ENCODE measurements at places on chromosomes 7 and 10.

DNA sequence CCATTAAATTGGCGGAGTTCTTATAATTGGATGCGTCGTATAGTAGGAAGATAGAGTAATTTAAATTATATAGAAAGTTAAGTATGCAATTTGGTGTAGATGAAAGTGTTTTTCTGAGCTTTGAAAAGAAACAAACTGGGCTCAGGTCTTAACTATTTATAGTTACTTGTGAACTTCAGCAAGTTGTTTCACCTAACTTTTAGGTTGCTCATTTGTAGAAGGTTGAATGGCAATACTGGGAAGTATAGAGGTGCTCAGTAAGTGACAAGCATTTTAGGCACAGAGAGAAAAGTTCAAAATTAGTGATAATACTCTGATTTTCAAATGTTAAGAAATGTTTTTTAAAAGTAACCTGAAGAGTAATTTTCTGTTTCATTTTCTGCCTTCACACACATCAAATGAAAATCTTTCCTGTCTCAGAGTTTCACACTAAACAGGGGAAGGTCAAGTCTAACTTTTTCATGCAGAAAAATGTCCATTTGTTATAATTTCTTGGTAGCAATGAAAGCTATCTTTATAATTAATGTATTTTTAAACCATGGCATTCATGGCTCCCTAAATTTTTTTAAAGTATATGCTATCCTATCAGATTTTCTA is 146.5 kb downstream of the PHF14 start:
- DNase-seq: no peak

- DNase-seq: no peak
These were observed 770.1 kb upstream of the CELF2 start for GRCh38 chr10:10247585-10247984.

DNA sequence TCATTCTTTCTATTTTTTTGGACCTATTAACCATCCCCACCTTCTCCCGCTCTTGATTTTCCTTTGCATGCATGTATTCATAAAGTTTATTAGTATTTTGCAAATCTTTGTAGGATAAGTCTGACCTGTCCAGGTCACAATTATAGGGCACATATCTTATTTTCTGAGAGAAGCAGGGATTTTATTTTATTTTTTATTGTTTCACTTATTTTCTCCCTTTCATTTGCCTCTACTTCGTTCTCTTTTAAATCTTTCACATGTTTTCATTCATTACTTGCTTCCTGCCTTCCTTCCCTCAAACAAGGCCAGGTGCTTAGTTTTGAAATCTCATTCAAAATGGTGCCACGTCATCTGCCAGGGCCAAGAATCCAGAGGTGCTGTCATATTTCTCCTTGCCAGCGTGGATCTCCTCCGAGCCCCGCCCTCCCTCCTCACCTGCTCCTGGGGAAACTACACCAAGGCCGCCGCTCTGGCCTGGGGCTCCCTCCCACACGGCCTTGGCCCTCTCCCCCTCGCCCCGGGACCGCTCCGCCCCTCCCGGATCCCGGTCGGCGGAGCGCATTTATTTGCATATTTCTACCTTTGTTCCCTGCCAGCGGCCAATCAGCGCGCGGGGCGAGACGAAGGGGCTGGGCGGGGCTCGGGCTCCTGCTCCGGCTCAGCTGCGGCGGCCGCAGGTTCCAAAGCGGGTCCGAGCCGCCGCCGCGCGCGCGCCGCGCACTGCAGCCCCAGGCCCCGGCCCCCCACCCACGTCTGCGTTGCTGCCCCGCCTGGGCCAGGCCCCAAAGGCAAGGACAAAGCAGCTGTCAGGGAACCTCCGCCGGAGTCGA is at the start of gene TSPAN13:
TSPAN13 (plus strand) TSS at position 654 of the 830 bp plus-strand sequence. CDS start 213 bp downstream, outside the sequence.
- peak; percentile 93 for DNase-seq

- DNase-seq: no peak
These were observed 60.8 kb downstream of the RAB18 start for GRCh38 chr10:27564880-27565279.

- DNase-seq: no peak
These were observed 220.5 kb downstream of the CDK14 start for GRCh38 chr7:90816511-90817142.

- DNase-seq: no peak
These were observed 3.0 kb downstream of the IKZF1 start for GRCh38 chr7:50307368-50308032.

GRCh38 chr10:118167056-118167700 is 120.4 kb upstream of the RAB11FIP2 start:
- DNase-seq: no peak

DNA sequence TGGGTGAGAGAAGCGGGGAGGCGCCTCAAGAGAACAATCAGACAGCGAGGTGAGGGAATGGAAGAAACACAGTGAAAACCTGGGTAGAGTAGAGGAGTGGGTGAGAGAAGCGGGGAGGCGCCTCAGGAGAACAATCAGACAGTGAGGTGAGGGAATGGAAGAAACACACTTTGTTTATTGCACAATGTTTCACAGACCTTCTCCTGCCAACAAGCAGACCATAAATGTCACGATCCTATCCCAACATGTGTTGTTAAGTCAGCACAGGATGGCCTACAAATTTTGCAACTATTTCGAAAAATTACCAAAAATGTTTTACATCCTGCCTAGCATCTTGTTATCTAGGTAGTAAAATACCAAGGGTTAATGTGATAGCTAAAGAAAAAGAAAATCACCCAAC is 115.3 kb downstream of the JAZF1 start:
- no peak for DNase-seq

GRCh38 chr7:107267138-107267537 is 98.3 kb downstream of the HBP1 start:
- no peak for DNase-seq

DNA sequence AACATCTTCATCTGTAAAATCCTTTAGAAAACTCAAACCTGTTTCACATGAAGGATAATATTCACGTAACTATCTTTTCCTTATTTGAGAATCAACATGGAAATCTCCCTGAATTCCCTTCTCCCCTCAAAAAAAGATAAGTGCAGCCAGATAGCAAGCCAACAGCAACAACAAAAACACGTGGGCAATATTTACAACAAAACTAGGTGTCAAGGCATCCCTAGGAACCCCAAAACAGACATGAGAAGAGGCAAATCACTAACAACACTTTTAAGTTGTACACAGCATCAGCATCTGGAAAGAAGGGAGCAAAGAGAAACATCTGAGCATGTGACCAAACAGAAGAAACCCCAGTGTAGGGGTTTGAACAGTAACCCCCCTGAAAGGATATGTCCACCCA is 12.2 kb downstream of the ARHGAP21 start:
- DNase-seq: no peak

DNA sequence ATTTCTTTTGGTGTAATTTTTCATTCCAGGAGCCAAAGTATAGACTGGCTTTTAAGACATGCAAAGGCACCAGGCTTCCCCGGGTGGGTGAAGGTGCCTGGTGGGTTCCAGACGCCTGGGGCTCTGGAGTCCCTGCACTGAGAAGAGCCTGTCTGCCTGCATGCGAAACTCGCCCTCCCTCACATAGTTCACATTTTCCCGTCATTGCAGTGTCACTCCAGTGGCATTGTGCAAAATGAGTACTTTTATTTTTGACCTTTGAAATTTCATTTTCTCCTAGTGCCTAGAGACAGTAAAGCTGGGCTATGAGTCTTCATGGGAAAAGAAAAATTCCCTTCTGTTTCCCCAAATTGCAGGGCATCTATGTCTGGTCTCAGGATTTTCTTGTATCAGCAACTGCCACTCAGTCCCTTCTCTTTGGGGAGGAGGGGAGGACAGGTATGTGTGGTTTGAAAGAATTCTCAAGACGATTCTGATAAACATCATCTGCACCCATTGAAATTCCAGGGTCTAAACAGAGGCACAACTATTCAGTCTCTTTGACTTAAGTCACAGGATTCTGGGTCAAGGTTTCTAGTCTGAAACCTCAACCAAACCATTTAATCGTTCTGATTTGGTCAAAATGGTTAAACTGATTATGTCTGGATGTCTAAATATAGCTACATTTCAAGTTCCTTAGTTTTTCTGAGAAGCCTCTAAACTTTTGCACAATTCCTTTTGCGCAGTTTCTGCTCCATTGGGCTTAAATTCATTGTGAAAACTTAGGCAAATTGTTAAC is 107.8 kb downstream of the CYP26A1 start:
- DNase-seq: no peak

- no peak for DNase-seq
These were observed 12.4 kb upstream of the SRRM3 start for GRCh38 chr7:76189276-76189675.

GRCh38 chr7:124088590-124088989 is 55.7 kb upstream of the TMEM229A start:
- no peak for DNase-seq

DNA sequence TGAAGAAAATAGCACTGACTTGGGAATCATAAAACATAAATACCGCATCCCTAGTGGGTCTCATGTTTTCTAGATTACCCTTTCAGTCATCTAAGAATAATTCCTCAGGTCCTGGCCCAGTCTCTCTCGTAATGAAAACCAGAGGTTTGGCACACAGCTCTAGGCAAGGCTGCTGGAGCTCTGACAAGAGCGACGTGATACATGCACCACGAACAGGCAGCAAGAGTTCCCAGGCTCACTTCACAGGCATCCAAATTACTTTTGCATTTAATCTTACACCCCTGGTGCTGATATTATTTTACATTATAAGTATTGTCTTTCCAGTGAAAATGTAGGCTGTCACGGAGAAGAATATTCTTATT is 105.2 kb downstream of the THSD7A start:
- DNase-seq: no peak

DNA sequence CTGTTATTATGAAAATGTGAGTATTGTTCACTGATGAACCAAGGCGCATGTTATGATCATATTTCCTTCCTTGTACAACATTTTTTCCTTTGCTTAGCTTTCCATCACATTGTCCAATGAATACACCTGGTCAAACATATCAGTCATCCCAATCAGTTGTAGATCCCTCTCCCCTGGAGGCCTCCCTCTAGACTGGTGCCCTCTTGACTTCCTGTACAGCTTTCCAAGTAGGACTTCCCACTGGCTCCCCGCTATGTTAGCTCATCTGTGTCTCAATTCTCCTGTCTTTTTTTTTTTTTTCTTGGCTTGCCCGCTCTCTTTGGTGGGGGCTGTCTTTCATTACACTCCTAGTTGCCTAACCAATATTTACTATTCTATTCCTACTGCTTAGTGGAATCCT is 214.2 kb upstream of the NPY start:
- DNase-seq: peak; percentile 3

DNA sequence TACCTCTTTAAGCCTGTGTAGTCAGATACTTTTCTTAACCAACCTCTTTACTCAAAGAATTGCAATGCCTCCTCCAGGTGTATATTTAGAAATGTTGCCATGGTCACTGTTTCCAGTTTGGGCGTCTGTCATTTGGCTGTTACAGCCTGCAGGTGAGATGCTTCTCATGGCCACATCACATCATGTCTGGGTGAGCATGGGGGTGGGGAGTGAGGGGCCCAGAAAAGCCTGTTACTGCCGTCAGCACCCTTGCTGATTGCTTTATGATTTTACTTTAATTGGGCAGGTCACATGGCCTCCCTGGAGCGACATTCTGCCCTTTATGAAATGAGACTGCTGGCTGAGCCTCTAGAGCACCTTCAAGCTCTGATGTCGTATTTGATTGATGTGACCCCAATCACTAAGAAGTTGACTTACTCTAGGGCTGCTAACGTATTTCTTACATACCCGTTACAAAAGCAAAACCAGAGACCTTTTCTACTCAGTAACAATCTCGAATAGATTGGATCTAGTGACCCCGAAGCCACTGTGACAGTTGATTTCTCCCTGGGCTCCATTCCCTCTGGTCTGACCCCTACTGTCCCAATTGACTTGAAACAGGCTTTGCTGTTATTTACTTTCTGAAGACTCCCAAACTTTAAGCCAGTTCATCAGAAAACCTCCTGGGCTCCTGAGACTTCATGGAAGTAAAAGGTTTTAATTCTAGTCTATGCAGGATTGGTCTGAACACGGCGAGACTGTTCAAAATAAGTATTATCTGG is 60.7 kb downstream of the OTUD1 start:
- DNase-seq: no peak

- DNase-seq: no peak
These were observed 30.8 kb downstream of the ZNF438 start for GRCh38 chr10:31000867-31001266.

DNA sequence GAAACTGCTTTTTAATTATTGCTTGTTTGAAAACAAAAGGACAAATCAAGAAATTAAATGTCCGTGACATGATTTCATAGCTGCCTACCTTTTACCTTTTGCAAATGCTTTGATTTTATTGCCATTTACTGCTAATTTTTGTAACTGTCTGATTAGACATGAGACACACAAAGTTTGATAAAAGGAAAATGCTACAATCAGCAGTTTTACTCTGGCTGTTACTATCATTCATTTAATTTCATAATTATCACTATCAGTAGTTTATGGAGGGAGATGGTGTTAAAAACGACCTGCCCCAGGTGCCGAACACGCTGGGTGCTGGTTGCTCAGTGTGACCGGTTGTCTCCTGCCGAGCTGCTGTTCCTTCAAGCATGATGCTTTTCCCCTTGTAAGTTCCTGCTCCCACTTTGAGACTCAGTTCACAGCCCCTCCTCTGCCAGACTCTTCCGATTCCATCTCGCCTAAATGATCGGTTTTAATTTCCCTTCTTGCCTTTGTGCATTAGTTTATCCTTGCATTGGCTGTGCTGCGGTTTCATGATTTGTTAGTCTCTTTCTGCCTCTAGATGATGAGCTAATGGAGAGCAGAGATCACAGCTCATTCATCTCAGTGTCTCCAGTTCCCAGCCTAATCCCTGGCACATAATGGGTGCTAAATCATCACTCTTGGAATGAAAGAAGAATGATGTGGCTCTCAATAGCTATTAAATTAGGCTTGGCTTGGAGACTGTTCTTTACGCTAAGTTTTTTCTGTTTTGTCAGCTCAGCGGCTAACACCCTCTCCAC is 110.6 kb downstream of the PFKFB3 start:
- no peak for DNase-seq

GRCh38 chr10:101323495-101323894 is 30.5 kb upstream of the BTRC start:
- DNase-seq: no peak

GRCh38 chr10:82660205-82660604 is 785.2 kb downstream of the NRG3 start:
- no peak for DNase-seq

- no peak for DNase-seq
These were observed 775 bp downstream of the STARD3NL start for GRCh38 chr7:38178695-38179344.

GRCh38 chr10:33660329-33660728 is 325.9 kb upstream of the NRP1 start:
- DNase-seq: no peak

- DNase-seq: no peak
These were observed 364.4 kb downstream of the CXCL12 start for GRCh38 chr10:44020322-44021111.

GRCh38 chr7:78587443-78588044 is 789.0 kb downstream of the PHTF2 start:
- peak; percentile 46 for DNase-seq

GRCh38 chr10:44390585-44391072 is 5.7 kb upstream of the CXCL12 start:
- DNase-seq: no peak

GRCh38 chr7:94332571-94332970 is 62.1 kb upstream of the COL1A2 start:
- DNase-seq: no peak

- no peak for DNase-seq
These were observed 203.2 kb downstream of the GFRA1 start for GRCh38 chr10:116069856-116070255.

GRCh38 chr10:14409247-14409646 is 78.5 kb upstream of the FRMD4A start:
- no peak for DNase-seq

Measured in NCI-H1092 treated with DMSO at 0.1 percent for 48 hours (cell line).